D341Med (cell line): ENCODE measurements at places on chromosomes 2 and 18.

DNA sequence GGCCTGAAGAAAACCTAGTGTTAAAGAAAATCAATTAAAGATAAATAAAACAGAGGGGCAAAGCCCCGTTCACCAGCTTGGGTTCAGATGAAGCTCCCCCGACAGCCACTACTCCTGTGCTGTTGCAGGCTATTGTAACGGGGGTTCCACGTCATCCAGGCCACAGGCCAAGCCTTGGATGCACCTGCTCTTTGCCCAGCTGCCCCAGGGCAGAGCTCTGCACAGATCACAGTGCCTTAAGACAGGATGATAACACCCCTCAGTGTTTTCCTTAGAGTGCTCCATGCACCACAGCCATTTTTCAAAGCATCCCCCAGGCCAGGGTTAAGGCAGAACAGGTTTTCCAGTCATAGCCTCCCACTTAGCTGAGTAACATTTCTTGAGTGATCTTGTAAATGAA is 32.0 kb downstream of the FASTKD2 start:
- no peak for DNase-seq

GRCh38 chr18:45938488-45938935 is 28.6 kb downstream of the EPG5 start:
- no peak for DNase-seq

DNA sequence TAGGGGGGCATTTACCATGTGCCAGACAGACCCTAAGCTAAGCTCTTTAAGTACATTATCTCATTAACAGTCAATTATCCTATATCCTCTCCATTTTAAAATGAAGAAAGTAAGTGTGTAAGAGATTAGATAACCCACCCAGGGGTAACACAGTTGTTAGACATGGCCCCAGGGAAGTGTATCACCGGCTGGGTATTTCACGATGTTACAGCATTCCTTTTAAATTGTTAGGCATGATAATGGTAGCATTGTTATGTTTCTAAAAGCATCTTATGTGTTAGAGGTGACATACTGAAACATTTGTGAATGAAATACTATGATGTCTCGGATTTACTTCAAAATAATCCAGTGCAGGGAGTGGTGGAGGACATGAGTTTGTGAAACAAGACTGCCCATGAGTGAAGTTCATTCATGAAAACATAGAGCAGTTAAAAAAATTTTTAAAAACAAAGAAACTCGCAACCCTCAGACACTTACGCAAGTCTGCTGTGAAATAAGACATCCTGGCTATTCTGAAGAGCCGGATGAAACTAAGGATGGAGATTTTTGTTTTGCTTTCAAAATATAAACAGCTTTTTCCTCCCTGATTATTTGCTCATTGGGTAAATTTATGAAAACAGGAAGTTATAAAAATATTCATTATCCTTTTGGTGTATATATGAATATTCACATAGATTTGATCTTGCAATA is 54.9 kb downstream of the IL1RL2 start:
- DNase-seq, result peak; percentile 26

GRCh38 chr2:112724591-112725525 is 4.0 kb downstream of the NT5DC4 start:
- peak; percentile 54 for DNase-seq

DNA sequence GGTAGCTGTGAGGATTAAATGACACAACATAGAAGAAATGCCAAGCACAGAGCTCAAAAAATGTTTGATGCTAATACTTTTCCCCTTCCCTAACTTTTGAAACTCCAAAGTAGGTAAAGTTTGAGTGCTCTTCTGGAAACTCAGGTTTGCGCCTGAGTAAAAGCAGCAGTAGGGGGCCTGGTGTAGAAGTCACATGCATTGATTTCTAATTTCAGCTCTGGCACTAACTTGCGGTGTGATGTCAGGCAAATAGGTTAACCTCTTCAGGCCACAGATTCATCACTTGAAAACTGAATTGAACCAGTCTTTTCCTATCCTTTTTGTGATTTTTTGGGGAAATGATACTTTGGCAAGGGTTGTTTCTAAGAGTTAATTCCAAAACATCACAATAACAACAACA is 27.2 kb downstream of the LHCGR start:
- DNase-seq, result no peak

GRCh38 chr18:35241448-35241804 is 592 bp downstream of the ZNF397 start:
- DNase-seq, result no peak

DNA sequence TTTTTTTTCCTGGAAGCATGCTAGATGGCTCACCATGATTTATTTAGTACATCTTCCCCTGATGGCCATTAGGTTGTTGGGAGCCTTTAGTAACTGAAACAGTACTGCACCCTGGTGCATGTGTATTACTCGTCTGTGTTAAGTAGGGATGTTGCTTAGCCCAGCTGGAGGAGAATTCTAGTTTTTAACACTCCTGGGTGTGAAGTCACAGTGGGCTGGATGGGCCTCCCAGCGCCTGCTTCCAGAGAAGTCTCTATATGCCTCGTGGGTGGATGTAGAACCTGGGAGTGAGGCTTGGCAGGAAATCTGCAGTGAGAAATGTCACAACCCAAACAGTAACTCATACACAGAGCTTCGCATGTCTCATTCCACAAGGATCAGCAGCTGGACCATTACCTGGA is 28.9 kb upstream of the NT5DC4 start:
- no peak for DNase-seq

- DNase-seq, result no peak
These were observed 285.1 kb upstream of the MMADHC start for GRCh38 chr2:149872638-149873150.

DNA sequence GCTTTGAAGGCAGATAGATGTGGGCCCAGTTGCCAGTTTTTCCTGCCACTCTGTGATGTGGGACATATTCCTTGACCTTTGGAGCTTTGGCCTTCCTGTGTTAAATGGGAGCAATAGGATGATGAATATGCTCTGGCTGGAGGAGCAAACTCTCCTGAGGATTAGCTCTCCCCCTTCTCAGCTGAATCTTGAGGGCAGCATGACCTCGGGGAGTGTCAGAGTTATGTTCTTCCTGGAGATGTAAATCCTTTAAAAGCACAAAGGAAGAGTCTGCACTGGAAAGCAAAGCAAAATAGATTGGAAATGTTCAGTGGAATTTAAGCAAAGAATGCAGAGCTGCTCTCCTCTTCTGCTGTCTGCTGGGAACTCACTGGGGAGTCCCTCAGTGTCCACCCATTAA is 160.1 kb downstream of the ALK start:
- DNase-seq, result no peak

DNA sequence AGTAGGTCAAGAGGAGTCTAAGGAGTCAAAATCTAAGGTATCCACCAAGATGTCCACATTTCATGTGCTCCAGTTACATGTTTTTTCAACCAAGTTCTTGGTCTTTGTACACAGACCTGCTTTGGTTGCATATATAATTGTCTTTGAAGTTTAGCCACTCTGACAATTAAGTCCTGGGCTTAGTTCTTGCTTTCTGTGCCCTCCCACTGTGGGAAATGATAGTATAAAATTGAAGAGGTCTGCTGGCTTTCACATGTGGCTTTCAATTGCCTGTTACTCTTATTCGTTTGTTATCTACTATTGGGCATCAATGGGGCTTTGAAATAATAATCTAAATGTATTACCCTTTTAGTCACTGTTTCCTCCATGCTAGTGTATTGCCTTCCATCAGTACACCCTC is 72.8 kb downstream of the TBR1 start:
- DNase-seq, result no peak

DNA sequence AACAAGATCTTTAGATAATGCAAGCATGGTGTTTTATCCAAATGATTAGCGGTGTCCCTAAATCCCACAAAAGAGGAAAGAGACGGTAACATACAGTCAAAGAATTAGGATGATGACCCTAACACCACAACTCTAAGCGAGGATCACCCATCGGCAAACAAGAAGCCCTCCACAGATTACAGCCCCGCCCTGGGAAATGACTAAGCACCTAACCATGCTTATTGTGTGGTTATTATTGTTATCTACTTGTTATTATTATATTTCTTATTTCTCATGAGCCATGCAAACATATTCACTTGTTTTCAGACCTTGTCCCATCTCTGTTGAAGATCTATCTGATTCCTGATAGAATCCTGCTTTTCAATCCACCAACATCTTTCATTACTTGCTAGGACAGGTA is 651.3 kb downstream of the NYAP2 start:
- DNase-seq, result no peak

GRCh38 chr2:72117718-72118117 is 29.9 kb downstream of the CYP26B1 start:
- DNase-seq, result no peak

DNA sequence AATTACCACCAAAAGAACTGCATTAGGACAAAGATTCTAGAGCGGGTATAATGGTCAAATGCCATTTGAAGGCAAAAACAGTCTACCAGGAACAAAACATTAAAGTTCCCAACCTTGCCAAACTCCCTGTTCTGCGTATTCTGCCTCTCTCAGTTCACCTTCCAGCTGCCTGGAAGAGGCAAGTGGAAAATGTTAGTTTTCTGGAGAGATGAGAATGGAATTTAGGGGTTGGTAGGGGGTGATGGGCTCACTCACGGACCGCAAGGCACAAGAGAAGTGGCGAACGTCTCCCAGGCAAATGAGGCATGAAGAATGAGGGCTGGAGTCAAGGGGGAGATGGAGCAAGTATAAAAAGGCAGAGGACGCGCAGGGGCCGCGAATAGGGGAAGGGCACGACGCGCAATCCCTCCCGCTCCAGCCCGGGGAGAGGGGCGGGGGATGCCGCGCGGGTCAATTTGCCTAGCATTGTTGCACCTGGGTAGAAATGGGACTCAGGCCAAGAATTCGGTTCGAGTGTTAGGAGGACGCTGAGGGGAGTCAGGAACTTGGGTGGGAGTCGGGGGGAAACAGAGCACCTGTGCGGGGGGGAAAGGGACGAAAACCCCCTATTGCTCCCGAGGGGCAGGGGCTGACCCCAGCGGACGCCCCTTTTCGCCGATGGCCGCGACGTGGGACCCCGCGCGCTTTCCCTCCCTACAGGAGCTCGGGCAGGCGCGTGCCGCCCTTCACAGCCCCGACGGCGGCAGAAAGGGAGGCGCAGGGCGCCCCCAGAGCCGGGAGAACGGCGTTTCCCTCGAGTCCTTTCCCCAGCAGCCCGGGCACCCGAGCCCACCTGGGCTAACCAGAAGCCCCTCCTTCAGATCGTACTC is 573 bp downstream of the PAIP2B start:
- DNase-seq, result peak; percentile 59

DNA sequence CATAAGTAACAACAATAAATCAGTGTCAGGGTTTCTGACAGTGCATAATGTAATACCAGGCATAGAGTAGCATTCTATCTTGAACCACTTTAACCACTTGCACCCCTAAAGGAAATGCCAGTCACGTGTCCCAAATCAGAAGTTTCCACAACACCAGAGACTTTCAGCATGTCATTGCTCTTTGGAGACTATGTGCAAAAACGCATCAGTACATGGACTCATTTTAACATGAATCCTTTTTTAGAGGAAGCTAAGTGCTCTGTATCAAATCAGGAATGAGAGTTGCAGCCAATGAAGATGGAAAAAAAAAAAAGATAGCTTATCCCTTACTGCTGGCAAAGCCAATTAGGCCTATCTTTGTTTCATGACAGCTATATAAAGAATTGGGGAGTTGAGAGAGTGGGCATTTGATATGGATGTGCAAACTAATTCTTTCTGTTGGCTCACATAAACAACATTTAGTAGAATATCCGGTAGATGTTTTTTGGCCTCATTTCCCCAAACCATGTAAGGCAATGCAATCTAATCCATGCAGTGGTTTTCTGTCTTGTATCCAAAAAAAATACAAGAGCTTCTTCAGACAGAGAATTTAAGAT is 353.1 kb downstream of the IRS1 start:
- DNase-seq, result no peak

GRCh38 chr18:10252952-10253705 is 201.3 kb upstream of the APCDD1 start:
- DNase-seq, result no peak

DNA sequence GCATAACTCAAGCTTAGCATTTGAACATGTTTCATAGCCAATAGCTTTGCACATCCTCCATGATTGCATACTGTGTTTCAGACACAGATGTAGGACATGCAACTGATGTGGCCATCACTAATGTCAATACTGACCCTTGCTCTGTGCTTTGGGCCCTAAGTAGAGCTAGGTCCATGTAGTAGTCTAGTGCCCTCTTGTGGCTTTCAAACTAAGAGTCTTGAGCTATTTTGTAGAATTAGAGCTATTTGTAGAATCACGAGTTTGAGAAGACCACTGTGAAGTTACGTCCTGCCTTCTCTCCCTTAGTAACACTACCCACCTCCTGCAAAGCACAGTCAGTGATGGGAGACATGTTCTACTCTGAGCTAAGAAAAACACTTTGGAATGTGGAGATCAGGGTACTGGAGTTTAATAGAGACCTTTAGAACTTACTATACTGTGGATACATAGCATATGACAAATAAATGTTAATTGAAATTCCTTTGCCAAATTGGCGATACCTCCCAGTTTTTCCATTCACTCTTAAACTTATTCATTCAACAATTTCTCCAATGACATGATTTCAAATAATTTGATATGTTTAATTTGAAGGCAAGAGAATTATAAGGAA is 306.5 kb upstream of the TNP1 start:
- DNase-seq, result no peak

DNA sequence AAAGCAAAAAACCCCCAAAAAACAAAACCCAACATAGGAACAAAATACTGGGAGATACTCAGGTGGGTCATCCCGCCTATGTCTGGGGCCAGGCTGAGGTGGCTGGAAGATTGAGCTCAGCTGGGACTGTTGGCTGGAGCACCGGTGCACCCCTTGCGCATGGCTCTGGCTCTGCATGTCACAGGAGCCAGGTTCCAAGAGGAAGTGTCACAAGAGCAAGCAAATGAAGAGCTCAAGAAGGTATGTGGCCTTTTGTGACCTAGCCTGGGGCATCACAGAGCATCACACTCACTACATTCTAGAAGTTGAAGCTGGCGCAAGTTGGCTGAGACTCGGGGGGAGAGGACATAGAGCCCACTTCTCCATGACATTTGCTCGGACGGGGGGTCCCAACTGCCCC is 40.6 kb downstream of the PDCL3 start:
- DNase-seq, result no peak

GRCh38 chr2:198186257-198186656 is 381.9 kb downstream of the PLCL1 start:
- DNase-seq, result no peak

- no peak for DNase-seq
These were observed 37.9 kb downstream of the CDH20 start for GRCh38 chr18:61371111-61371510.

DNA sequence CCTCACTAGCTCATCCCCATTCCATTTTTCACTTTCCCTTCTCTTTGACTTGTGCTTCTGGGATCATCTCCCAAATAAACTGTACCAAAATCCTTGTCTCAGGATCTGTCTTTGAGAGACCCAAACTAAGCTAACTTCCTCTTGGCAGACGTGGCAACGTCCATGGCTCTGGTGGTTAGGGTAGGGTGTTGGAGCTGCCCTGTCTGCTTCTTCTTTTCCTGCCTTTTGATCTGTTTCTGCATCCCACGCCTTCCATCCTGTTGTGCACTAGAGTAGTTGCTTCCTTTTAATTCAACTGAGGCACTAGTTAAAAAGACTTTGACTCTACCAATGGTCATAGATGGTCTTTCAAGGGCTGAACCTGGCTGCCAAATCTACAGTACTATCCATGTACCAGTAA is 5.5 kb upstream of the MAP4K4 start:
- DNase-seq, result no peak
